HCT116 (cell line): ENCODE measurements at places on chromosomes 16 and 17. TPM values are rescaled to one million over a fixed set of nuclear protein-coding genes. Genes with fewer than 3 reads are reported as not detected.

Gene PTX4
- total RNA-seq = not detected

Gene MIEF2
- 9.3 TPM for total RNA-seq

Gene ADAMTS18
- not detected for total RNA-seq

Gene MLKL
- total RNA-seq = 8.3 TPM

Gene WNT9B
- not detected for total RNA-seq

Gene EPX
- total RNA-seq = not detected

Gene GUCY2D
- total RNA-seq = 1.4 TPM

Gene GRAP
- 0.27 TPM for total RNA-seq

Gene CACNA1G
- total RNA-seq = 3.4 TPM

GRCh38 chr17:70344386-70345060 is 175.2 kb downstream of the KCNJ2 start:
- DNase-seq = no peak

- no peak for DNase-seq
Measured at GRCh38 chr17:71180801-71181385, 939.9 kb upstream of the SOX9 start.

DNA sequence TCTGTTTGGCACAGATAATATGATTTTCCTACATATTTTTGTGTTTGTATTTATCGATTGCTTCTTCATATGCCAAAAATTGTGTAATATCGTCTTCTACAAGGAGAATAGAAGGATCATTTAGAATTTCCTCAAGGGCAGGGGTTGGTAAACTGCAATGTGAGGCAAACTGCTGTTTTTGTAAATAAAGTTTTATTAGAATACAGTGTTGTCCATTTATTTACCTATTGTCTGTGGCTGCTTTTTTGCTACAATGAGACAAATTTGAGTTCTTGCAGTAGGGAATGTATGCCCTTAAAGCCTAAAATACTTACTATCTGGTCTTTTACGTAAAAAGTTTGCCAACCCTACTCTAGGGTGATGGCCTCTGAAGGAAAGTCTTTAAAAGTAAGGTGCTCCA is 509.5 kb downstream of the TMEM114 start:
- no peak for DNase-seq

- no peak for DNase-seq
Measured at GRCh38 chr17:66548659-66549310, 246.4 kb downstream of the PRKCA start.

- DNase-seq = no peak
Measured at GRCh38 chr16:52956044-52956443, 96.7 kb downstream of the CHD9NB start.

DNA sequence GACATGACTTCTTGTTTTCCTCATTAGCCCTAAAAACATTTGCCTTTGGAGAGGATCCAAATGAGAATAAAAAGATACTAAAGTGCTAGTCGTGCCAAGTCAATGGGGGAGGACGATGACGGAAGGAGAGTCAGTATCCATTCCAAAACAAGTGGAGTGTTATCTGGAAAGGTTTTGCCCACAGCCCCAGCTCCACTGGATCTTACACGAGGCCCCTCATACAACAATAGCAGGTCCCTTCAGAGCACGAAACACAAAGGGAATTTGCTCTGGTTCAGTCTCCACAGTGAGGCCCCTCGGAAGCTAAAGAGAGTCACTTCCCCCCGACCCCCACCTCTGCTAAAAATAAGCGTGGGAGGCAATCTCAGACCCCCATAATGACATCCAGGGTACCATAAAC is 496.9 kb upstream of the ZFHX3 start:
- DNase-seq = no peak

- no peak for DNase-seq
Measured at GRCh38 chr17:3666516-3666915, 1.9 kb downstream of the TAX1BP3 start.

DNA sequence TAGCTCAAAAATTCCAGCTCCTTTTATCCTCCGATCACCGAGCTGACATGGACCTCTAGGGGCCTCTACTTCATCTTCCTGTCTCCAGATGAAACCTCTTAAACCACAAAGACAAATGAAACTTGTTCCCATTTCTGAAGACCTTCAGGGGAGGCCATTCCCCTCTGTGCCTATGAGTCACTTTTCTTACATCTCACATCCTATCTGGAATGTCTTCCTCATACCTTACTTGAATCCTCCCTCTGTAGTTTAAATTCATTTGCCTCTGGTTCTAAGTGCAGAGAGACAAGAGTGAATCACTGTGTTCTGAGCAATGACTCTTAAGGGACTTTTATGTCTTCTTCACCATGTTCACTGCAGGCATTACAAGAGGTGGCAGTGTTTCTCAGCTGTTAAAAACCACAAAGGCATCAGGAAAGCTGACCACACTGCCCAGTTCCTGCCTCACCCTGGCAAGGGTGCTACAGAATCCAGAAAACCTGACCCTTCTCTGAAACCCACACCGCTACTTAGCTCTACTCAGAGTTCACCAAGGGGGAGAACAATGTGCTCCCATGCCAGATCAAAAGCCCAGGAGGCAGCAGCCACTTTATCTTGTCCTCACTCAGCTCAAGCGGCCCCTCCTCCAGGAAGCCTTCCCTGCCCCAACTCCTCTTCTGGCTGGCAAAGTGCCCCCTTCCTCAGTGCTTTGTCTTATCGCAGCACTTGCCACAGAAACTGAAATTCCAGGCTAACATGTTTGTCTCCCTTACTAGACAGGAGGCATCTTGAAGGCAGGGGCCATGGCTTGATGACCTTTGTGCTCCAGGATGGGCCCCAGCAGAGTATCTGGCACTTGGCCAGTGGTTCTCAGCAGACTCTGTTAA is 6.4 kb downstream of the CUEDC1 start:
- DNase-seq = peak; percentile 100

GRCh38 chr17:81534157-81535006 is 6.2 kb downstream of the FSCN2 start:
- DNase-seq = no peak

GRCh38 chr16:50403491-50403890 is 34.7 kb upstream of the BRD7 start:
- DNase-seq = no peak

DNA sequence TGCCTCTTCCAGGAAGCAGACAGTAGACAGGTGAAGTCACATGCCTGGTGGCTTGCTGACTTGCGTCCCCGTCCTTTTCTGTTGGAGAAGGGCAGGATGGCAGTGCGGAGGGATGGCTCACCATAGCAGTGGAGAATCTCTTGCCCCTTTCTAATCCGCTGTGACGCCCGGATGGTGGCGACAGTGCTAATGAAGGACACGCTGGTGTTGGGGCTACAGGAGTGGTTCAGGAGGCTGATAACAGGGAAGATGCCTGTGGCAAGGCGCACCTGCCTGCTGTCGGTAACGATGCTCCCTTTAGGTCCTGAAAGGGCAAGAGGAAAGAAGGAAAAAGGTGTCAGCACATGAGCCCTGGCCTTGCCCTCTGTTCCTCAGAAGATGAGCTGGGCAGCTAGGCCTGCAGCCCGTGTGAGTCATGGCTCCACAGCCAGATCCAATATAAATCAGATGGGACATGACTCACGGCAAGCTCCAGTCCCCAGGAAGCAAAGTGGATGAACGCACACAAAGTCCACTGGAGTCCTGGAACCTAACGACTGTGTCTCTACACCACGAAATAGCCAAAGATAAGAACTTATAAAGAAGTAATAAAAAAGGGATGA is 25.5 kb downstream of the SERPINF1 start:
- DNase-seq = peak; percentile 69

GRCh38 chr17:49823614-49824013 is 24.3 kb downstream of the TAC4 start:
- DNase-seq = no peak

GRCh38 chr17:41058741-41059140 is 1.2 kb downstream of the KRTAP2-3 start:
- DNase-seq = no peak

GRCh38 chr17:68260051-68260762 is 12.4 kb downstream of the AMZ2 start:
- no peak for DNase-seq

GRCh38 chr17:69468207-69468606 is 53.7 kb downstream of the MAP2K6 start:
- no peak for DNase-seq

- DNase-seq = no peak
Measured at GRCh38 chr16:72876221-72876620, 171.7 kb downstream of the ZFHX3 start.

GRCh38 chr16:83619381-83620150 is 188.2 kb upstream of the HSBP1 start:
- no peak for DNase-seq

DNA sequence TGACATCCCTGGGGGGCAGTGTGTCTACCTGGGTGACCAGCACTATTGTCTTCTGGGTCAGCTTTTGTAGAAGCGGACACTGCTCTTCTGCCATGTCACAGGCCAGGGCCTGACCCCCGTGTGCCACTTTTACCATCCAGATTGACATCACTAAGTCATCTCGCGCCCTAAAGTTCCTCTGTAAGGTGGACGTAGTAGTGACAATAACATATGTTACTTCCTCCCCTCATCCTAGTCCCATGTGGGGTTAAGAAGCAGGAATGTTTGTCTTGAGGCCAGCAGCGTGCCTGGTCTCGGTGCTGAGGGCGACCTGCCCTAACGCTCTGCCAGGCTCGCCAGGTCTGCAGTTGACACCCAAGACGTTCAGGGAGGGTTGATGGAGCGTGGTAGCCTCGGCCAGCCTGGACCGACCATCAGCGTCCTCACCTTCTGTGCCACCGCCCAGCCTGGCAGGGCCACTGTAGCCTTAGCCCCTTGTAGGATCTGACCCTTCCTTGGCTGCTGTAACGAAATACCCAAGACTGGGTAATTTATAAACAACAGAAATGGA is 20.7 kb downstream of the GAA start:
- no peak for DNase-seq

- no peak for DNase-seq
Measured at GRCh38 chr16:60989592-60989991, 1046.6 kb downstream of the CDH8 start.

DNA sequence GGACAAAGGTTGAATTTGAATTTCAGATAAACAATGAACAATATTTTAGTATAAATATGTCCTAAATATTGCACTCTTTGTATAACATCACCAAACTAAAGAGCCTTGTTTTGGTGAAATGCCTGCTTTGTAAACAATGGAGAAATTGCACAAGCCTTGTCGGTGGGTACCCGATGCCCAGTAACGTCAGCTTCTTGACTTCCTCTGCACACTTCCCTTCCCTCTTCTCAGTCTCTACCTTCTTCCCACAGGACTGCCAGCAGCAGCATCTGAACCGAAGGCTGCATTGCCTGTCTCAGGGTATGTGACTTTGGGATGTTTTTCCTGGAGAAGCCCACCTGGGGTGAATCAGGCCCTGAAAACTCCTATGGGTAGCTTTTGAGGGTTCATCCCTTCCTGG is 113.9 kb downstream of the UTP18 start:
- DNase-seq = no peak

- peak; percentile 54 for DNase-seq
Measured at GRCh38 chr16:58638148-58639036, 8.8 kb upstream of the CNOT1 start.
